ENCODE measurements at places on chromosomes 5 and 9.

DNA sequence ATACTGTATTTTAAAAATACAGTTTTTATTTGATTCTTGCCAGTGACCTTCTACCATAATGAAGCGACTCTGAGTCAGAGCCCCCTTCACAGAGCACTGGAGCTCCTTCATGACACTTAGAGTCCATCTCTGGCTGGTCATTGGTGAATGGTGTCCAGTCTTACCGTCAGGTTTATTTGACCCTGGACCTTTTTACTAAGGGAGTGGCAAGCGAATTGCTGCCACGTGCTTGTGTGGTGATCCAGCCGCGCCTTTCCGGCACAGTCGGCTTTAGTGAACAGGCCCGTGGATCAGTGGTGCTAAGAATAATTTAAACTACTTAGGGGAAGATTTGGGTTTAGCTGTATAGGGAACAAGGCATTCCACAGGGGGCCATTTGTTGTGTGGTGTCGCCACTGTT lies 48.5 kb downstream of the PRRC2B start:
- no peak for DNase-seq

GRCh38 chr5:125293223-125293622 lies 546.8 kb upstream of the ZNF608 start:
- no peak for DNase-seq

DNA sequence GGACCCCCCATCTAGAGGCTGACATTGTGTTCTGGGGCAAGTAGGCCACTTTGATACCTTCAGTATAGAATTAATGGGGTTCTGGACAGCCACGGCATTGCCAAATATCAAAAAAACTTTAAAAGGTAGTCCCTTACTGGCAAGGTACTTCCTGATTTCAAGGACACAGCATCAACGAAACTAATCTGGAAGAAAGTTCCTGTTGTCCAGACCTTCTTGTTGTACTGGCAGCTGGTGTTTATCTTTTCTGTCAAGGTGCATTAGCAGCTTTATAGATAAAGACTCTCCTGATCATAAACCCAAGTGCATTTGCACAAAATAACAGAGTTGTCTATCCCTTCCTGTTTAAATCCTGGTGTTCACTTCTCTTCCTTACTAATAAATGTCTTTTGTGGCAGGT lies 23.7 kb upstream of the GOLGA1 start:
- no peak for DNase-seq

GRCh38 chr9:88660611-88661010 lies 125.6 kb downstream of the NXNL2 start:
- no peak for DNase-seq

DNA sequence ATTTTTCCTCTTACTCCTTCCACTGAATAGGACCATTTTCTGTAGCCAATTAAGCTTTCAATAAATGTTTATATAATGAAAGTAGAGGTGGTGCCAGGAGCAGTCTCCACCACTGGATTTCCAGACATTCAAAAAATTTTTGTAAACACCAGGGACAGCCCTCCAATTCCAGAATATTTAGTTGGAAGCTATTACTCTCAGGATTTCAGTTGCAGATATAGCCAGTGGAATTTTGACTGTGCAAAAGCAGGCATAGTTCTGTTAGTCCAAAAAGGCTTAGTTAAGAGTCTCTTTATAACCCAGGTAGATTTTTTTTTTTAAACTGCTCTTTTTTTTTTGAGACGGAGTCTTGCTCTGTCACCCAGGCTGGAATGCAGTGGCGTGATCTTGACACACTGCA lies 138.1 kb upstream of the DMRT1 start:
- DNase-seq, result no peak

GRCh38 chr9:27276193-27277030 lies 20.5 kb downstream of the EQTN start:
- DNase-seq, result no peak

- no peak for DNase-seq
These were observed 45.4 kb downstream of the PTBP3 start for GRCh38 chr9:112288029-112288428.

GRCh38 chr9:94915476-94916450 lies 189.3 kb downstream of the AOPEP start:
- DNase-seq, result no peak

DNA sequence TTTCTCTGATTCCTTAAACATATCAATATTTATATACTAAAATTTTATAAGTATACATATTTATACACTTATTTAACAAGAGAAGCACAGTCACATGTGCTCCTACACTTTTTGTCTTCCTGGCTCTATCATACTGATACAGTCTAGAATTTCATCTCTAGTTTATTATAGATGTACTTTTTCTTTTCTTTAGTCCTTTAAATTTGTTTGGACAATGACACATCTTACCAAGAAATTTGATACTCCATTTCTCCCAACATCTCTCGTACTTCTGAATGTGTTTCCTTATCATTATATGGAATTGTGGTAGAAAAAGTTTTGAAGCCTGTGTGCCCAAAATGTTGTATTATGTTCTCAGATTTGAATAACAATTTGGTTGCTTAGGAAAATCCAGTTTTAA lies 104.6 kb downstream of the DMRT2 start:
- DNase-seq, result no peak

- no peak for DNase-seq
These were observed 232.8 kb downstream of the PDE4D start for GRCh38 chr5:59660737-59661136.

DNA sequence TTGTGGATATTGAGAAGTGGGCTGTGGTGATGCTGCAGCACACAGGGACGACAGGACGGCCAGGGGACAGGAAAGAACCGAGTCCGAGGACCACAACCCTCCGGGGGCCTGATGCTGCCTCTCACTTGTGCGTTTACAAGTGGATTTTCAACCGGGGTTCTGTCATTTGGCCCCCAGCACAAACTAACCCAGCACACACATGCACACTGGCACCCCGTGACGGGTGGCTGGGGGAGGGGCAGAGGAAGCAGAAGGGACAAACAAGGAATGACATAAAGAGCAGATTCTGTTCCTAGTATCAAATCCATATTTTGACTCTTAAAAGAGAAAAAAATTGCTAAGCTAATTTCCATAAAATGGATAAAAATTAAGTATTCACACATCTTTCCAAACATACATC lies 18.3 kb upstream of the ZFYVE16 start:
- DNase-seq, result no peak

DNA sequence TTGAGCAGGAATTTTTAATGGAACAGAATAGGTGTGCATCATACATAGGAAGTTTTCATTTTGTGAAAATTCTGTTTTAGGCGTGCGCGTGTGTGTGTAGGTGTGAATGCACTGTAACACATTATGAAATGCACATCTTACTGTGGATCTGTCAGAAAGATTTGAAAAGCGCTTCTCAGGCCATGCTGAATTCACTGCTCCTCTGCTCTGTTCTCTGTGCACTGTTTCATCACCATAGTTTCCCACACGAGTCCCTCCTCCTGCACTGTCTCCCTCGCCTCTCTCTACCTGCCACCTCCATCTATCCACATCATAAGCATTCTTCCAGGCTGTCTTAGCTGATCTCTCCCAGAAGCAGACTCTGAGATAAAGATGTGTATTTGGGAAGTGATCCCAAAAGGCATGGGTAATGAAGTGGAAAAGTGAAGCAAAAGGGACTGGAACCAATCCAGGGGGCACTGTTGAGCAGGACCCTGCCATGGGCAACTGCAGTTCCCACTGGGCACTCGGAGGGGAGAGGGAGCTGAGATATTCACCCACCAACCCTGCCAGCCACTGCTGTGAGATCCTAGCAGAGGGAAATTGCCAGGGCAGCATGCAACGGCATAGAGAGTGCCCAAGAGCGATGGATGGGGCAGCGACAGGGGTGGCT lies 65.9 kb downstream of the GABBR2 start:
- DNase-seq, result no peak
